ENCODE measurements at places on chromosomes 1 and 21.
A peak's percentile ranks its signal among the peaks of the same experiment; 100 is the strongest.

DNA sequence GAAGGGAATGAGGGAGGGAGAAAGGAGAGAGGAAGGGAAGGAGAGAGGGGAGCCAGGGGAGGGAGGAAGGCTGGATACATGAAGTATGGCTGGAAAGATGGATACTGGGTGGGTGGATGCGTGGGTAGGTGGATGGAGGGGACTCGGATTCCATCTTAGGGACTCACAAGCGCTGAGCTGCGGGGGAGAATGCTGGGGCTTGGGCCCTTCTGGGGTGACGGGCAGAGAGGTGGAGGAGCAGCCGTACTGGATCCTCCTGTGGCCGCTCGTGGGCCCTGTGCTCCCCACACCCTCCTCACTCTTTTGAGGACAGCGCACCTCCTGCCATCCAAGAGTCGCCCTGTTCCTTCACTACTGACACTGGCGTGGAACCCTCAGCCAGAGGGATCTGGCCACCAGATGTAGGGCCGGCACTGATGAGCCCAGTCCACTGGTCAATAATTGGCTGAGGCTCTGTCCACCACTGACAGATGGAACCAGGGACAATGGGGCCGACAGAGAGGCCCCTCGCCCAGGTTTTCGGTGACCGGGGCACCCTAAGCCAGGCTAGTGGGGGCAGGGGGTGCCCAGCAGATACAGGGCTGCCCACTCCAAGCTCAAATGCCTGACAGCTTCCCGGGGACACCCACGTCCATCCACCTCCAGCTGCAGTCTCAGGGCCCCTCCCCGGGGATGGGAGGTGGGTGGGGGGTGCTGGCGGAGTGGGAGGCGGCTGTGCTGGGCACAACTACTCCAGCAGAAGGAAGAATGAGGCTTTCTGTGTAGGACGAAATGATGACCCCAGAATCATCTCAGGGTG is 4.4 kb upstream of the ACTRT2 start:
- no peak for DNase-seq

DNA sequence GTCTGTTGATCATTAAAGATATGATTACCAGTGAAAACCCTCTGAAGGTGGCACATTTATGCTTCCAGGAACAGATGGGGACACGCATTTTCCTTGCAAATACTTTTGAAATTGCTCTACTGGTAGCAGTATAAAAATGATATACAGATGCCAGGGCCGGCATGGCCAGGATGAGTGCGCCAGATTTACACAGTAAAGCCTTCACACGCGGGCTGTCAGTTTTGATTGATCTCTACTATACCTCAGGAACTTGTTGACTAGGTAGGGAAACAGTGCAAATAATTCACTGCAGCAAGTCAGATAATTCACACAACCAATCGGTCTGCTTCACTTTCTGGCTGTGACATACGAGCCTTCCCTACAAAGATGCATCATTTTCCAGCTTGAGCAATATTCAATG is 123.2 kb upstream of the BARHL2 start:
- DNase-seq = no peak

DNA sequence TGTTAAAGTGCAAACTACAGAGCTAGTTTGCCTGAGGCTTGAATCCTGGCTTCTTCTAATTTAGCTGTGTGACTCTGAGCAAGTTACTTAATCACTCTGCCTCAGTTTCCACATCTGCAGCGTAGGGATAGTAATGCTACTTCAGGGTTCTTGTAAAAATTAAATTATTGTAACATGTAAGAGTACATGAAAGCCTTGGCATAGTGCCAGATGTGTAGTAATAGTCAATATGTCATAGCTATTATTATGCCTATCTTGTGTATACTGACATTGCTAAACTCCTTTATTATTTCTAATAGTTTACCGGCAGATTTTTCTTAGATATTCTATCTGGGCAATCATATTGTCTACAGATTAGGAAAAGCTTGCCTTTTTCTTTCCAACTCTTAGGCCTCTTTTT is 6.8 kb upstream of the TADA1 start:
- no peak for DNase-seq

DNA sequence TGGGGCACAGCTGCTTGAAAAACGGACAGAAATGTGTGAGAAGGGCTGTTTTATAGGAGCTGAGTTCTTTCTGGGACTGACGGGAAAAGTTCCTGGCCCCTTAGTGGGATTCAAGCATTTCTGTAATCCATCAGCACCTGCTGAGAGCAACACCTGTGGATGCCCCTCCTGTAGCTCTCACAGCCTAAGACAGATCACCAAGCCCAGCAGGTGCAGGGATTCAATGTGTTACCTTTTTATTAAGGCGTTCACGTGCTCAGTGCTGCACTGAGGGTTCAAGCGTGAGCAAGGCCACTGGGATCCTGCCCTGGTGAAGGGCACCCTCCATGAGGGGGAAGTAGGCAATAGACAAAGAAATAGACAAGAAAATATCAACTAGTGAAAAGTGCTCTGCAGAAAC is 14.9 kb downstream of the OLFML2B start:
- DNase-seq = no peak

DNA sequence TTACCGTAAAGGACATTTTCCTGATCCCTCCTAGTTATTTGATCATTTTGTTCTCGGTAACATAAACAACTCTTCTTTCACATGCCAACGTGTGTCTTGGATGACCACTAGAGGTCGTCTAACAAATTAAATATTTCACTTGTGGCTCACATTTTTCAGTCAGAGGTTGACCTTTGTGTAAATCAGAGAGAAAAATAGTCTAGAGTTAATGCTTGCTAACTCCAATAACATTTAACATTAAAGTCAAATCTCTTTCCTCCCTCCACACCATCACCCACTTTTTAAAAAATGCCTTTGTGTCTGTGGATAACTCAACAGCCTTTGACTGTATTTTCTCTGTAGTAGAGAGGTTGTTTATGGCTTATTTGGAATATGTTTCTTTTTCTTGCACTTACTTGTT is 220.5 kb upstream of the B3GALT2 start:
- peak; percentile 34 for DNase-seq

- DNase-seq = no peak
Measured at GRCh38 chr1:15038232-15039016, 115.1 kb upstream of the TMEM51 start.

GRCh38 chr1:152941037-152941711 is 5.8 kb upstream of the SPRR5 start:
- no peak for DNase-seq

DNA sequence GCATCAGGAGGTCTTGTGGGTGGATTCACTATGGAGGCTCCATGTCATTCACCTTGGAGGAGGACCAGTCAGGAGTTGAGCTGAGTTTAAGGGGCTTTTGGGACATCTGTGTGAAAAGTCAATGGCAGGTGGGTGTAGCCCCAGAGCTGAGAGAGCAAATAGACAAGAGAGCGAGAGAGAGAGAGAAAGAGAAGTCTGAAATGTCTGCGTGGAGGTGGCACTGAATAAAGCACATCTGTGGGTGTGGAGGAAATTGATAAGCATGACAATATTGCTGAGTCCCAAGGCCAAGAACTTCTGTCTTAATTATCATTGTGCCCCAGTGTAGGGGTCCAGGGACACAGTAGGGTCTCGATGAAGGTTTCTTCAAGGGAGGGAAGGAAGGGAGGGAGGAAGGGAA is 79.5 kb upstream of the VAMP3 start:
- DNase-seq = no peak

DNA sequence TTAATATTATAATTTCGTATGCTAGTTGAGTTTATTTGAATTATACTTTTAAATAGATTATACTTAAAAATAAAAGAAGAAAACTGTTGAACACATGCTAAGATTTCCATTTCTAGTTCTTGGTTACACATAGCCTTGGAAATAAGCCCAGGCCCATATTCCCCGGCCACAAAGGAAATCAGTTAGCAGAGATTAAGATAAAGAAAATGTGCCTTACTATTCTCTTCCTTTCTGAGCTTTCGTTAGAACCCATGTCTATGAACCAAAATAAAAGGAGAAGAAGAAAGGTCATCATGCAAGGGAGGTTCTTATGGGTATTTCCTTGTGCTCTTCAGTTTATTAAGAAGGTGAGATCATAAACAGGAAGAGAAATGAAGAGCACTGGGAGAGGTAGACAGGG is 32.3 kb upstream of the CRP start:
- DNase-seq = no peak

GRCh38 chr1:172146141-172146850 is 274.2 kb upstream of the C1orf105 start:
- no peak for DNase-seq

DNA sequence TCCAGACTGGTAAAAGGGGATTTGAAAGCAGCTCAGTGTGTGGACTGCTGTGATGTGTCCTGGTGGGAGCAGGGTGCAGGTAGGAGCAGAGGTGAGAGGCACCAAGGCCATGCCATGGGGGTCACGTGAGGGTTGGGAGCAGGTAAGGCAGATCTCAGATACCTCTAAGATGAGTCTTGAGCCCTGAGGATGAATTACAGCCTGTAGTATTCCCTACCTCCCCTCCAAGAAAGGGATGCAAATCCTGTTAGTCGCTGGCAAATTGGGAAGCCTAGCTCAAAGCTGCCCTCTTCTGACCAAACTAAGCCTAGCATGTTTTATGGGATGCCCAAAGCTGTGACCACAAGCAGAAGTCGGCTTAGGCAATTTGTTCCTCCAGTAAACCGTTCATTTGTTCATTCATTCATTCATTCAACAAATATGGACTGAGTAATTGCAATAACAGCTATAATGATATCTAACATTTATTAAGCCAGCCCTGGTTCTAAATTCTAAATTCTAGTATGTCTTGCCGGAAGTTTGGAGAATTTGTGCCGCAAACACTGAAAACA is 3.9 kb upstream of the NUAK2 start:
- peak; percentile 83 for DNase-seq

GRCh38 chr1:168121401-168122011 is 15.2 kb downstream of the GPR161 start:
- no peak for DNase-seq

GRCh38 chr1:29303201-29304024 is 67.1 kb downstream of the PTPRU start:
- no peak for DNase-seq

DNA sequence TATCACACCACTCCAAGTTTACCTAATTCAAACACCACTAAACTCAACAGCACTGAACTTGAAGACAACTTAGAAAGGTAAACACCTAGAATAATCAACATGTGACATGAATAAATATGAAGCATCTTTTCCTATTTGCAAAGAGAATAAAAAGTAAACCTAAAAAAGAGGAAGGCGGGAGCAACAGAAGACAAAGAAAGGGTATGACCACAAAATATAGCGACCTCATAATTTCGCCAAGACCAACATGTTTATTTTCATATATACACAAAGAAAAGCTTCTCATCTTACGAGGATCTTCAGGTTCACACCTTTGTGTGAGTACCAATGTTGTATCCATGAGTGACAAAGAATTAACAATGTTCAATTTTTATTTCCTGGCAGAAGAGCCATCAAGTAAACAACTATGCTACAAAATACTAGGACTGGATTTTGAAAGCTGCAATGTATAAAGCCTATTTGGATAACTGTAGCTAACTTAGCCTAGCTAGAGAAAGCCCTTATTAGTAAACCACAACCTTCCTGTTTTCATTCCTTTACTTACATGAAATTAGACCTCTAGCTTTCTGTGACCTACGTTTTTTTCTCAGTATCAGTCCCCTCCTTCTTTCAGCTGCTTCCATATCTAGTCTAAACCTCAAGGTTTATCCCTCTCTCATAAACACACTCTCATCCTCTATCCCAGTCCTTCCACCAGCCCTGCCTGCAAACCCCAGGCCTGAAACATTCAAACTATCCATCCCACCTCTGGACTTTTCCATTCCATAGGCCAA is 21.3 kb upstream of the PHTF1 start:
- peak; percentile 15 for DNase-seq

- peak; percentile 75 for DNase-seq
Measured at GRCh38 chr1:235253219-235253962, 74.6 kb downstream of the ARID4B start.

DNA sequence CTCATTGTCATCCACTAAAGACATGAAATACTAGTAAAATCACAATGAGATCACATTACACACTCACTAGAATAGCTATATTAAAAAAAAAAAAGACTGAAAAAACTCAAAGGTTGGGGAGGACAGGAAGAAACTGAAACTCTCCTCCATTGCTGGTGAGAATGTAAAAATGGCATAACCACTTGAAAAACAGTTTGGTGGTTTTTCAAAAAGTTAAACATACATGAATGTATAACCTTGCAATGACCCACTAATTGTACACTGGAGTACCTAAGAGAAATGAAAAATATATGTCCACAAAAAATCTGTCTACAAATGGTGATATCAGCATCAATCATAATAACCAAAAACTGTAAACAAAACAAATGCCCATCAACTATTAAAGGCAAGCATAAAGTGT is 44.0 kb downstream of the NRIP1 start:
- DNase-seq = no peak

GRCh38 chr1:244603498-244603897 is 49.4 kb upstream of the DESI2 start:
- DNase-seq = peak; percentile 33
